Activated CD4-positive, alpha-beta T cell treated with anti-CD3 and anti-CD28 coated beads, Interleukin-2, amount 50 U/mL, for 1 hour (primary cell): ENCODE measurements at places on chromosomes 6 and 20.

- no peak for DNase-seq
These were observed 290.5 kb upstream of the EYS start for GRCh38 chr6:65997539-65997938.

DNA sequence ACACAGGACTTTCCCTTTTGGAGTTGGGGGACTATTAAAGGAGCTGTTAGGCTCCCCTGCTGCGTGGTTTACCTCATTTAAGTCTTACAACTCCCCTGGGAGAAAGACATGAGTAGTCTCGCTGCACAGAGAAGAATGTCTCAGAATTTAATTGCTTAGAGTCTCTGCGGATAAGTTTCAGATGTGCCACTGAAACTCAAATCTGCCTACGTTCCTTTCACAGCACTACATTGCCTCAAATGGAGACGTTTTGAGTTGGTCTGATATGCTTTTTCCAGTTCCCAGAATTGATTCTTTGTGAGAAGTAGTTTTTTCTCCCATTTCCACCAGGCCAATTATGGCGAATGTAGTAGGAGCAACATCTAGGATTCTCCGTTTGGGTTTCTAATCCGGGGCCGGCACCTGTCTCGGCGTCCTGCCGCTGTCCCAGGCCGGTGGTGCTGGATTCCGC, 532 bp upstream of the SLC35F1 start:
- no peak for DNase-seq

DNA sequence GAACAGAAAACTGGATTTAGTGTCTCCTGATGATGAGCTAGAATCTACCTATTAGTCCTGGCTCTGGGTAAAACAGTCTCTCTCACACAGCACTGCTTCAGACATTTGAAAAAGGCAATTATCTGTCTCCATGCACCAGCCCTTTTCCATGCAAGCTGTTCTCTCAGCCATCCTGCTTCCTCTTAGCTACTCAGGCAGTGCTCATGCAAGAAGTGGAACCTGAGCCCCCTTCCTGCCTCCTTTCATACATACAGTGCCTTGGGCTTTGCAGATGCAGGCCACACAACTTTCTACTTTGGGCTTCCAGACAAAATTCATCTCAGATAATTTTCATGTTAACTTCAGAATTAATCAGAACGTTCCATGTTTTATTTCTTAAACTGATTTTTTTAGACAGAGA, 151.3 kb downstream of the RALGAPA2 start:
- no peak for DNase-seq

DNA sequence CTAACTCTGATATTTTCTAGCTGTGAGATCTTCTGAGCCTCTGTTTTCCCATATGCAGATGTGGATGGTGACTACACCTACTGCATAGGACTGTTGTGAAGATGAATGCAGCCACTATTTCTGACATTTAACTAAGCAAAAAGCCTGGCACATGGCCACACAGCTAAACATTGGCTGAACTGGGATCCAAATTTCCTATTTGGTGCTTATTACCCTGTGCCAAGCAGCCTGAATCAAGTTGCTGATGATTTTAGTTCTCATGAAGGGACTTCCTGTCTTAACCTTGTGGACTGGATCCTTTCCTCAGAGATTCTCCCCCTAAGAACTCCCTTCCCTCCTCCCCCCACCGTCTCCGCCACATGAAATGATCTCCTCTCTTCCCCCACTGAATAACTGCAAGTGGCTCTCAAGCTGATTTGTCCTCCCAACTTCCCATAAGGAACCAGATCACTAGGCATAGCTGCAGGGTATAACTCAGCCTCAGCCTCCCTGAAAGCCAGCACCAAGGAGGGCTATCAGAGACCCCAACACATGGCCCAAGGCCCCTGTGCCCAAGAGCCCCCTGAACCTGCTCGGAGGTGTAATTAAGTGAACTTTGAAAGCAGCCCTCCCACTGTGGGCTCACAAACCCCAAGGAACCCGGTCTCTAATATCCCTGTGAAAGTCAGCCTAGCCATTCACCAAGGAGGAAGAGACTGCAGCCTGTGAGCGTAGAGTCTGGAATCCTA, 55.7 kb downstream of the MAFB start:
- DNase-seq: no peak

GRCh38 chr20:6769903-6770785, 2.7 kb downstream of the BMP2 start:
- DNase-seq: no peak

- DNase-seq: no peak
These were observed 20.8 kb downstream of the TBC1D7 start for GRCh38 chr6:13307508-13307995.

GRCh38 chr6:150403458-150404246, 34.8 kb downstream of the IYD start:
- DNase-seq: no peak

DNA sequence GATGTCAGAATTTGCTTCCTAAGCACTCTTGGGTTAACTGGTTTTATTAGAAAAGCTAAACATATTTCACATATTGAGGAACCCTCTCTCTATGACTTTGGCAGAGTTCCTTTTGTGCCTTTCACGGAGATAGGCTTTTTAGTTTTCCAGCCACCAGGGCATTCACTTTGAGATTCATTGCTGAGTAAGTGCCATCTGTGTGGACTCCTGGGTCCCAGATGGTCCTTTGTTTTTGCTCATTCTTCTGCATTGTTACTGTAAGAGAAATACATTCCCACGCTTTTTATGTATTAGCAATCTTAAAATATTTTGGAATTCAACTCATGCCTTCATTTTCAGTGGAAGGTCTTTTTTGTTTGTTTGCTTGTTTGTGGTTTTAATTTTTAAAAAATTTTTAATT, 76.3 kb upstream of the PHACTR2 start:
- no peak for DNase-seq
